Hematopoietic multipotent progenitor cell treated with erythropoietin and hydrocortisone succinate and interleukin-3 and kit ligand, for 8 days (in vitro differentiated cells): ENCODE measurements at places on chromosomes 11 and 22.

DNA sequence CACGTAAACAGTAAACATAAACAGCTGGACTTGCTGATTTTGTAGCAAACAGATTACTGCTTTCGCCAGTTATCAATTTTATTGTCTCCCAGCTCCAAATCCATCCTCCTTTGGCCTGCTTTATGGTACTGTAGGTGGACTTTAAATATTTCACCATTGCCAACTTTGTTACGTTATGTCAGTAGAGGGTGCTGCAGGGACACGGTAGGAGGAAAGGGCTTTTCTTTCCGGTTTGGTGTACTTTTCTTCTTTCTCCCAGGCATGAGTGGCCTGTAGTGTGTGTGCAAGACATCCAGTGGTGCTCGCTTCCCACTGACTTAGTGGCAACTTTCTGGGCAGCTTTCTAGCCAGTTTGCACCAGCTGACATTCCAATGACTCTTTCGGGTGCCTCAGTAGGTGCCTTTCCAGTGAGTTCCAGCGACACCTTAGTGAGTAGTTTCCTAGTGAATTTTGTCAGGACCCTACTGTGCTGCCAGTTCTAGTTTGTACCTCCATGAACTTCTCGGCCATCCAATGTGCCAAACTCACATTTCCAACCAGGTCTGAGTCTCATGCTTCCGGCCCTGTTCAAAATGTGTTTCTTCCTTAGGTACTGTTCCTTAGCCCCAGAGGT lies 267.6 kb upstream of the TENM4 start:
- DNase-seq, result peak; percentile 7

GRCh38 chr11:103892603-103893002 lies 143.8 kb upstream of the DDI1 start:
- no peak for DNase-seq

DNA sequence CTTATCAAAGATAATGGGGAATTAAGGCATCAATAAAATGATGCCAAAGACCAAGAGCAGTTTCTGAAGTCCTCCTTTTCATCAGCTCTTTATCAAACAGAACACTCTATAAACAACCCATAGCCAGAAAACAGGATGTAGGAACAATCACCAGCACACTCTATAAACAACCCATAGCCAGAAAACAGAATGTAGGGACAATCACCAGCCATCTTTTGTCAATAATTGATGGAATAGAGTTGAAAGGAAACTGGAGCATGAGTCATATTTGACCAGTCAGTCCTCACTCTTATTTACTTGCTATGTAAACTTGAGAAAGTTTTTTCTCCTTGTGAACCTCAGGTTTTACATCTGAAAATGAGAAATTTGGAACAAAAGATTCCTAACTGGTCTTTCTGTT lies 10.0 kb downstream of the MS4A2 start:
- DNase-seq, result no peak

DNA sequence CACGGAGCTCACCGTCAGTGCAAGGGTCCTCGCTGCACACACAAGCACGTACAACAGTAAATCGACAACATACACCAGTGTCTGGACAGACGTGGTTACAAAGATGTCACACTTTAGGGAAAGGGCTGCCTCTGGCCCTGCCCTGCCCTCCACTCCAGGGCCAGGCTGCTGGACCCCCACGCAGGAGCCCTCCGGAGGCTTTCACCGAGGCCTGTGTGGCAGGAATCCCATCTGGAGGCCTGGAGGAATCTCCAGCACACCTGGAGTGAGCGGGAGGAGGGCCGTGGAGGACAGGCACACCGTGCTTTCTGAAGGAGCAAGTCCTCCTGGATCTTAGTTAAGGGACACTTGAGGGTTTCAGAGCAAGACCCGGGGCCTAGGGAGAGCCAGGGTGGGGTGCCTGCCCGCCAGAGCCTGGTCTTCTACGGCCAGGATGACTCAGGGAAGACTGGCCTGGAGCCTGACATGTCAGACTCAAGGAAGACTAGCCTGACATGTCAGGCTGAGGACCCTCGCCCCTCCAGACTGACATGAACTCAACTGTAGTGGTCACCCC lies 2.1 kb upstream of the PIM3 start:
- no peak for DNase-seq

DNA sequence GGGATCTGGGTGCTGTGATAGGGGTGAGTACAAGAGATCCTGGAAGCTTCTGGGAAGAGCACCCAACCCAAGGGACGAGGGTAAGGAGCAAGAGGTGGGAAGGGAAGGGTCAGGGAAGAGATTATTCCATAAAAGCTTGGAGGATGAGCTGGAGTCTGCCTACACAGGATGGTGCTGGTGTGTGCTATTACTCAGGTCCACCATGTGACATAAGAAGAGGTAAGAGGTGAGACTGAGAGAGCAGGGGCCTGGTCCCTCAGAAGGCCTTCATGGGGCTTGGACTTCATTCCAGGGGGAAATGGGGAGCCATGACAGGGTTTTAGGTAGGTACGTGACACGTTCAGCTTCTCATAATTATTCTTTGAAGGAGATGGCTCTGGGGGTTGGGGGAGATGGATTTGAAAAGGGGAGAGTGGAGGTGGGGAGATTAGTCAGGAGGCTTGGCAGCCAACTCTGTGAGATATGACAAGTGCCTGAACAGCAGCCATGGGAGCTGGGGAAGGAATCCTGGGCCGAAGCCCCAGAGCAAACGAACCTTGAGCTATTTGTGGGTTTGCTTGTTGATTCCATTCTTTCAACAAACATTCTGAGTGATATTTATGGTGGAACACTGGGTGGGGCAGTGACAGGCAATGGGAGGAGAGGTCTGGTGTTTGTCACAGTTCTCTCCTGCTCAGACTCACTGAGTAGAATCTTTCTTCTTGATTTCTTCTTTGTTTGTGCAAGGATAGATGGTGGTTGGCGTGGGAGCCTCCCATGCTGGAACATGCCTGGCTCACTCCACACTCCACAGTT lies 11.2 kb upstream of the NCAM1 start:
- DNase-seq, result no peak

- no peak for DNase-seq
Measured at GRCh38 chr11:95647355-95647754, 142.2 kb downstream of the FAM76B start.
